ENCODE measurements at places on chromosomes 11 and 22. TPM values are rescaled to one million over a fixed set of nuclear protein-coding genes. Genes with fewer than 3 reads are reported as not detected.

- no peak for DNase-seq
Observed at GRCh38 chr11:112786196-112786595, 175.0 kb upstream of the NCAM1 start.

- no peak for DNase-seq
Observed at GRCh38 chr11:102966011-102966410, 10.5 kb upstream of the MMP13 start.

DNA sequence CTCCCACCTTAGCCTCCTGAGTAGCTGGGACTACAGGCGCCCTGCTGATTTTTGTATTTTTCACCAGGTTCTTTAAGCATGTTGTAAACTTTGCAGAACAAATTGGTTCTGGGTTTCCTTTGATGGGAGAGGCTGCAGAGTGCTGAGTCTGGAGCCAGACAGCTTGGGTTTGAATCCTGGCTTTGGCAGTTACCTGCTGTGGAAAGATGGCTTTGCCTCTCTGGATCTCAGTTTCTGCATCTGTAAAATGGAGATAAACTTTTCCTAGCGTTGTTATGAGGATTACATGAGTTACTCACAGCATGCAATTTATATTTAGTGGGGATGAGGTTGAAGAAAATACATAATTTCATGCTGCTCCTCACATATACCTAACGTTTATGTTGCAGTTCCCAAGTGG, 19.1 kb downstream of the ZNRF3 start:
- DNase-seq = no peak

PTPRCAP gene
- total RNA-seq = not detected

OR5B21 gene
- total RNA-seq = not detected
